ENCODE measurements at places on chromosomes 4 and X.

DNA sequence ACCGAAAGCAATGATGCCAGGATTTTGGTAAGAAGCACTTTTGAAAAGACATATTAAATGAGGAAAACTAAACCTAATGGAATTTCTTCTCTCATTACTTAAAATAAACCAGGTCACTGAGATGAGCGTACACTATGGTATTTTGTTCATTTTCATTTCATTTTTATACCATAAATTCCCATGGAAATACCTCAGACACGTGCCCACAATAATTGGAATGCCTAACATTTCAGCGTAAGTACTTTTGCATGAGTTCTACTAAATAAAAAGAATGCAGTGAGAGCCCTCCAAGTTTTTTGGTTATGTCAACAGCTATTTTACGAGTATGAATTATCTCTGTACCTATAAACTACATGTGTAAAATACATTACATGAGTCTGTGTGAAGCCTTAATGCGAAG, 3.2 kb downstream of the CAMK2D start:
- DNase-seq, result no peak

DNA sequence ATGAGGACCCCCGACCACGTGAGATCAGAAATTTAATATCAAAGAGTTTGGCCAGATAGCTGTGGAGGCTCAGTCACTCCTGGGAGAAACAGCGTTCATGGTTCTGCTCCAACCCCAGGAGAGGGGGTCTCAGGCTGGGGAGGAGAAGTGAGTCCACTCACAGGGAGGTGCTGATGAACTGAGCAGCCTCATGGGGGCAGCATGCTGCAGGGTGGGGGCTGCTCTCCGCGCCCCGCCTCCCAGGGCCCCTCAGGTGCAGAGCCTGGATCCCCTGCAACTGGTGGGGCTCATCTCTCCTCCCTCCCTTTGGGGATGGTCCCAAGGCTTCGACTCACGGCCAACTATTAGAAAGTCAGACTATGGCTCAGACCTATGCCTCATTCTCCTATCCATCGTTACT, 26.6 kb upstream of the C4orf50 start:
- peak; percentile 15 for DNase-seq

DNA sequence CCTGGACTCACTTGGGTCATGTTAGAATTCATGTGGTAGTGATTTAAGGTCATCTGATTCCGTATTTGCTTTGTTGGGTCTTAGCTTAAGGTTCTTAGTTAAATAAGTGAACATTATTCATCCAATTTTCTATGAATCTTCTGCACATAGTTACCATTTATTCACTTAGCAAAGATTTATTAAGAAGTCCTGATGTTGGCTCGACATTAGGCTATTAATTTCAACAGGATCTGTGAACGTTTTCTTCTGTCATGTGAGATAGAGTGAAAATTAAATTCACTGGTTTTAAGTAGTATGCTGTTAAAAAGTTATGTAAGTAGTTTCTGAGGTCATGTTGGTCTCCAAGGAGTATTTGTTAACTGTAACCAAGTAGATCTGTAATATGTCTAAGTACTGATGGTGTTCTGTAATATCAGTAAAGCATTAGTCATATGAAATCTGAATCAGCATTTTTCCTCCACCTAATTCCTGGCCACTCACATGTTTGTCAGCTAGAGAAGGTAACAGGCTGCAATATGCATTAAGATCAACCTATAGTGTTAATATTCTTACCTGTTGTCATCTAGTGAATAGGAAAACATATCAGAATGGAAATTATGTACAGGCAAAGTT, 155.6 kb downstream of the PCDH7 start:
- no peak for DNase-seq

GRCh38 chr4:152590179-152591031, 54.5 kb upstream of the FBXW7 start:
- no peak for DNase-seq

DNA sequence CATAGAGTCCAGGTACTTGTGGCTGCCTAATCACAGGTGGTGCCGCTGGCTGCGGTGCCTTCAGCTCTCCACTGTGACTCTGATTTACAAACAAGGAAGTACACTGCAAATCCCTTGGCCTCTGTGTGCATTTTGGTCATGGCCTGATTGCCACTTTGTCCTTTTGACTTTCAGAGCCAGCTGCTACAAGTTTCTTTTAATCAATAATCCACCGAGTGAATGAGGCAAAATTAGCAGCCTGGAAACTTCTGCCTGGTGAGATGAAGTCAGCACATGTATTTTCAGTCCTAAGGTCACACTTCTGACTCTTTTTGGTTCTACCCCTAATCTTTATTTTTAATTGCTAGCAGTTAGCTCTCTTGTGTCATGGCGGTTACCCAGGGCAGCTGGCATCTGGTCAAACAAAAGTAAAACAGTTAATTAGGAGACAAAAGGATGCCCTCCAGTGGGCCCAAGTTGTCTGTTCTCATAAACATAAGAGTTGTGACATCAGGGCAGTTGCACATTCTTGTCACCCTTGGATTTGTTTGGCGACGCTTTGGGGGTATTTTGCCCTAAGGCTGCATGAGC, 62.3 kb upstream of the LNX1 start:
- peak; percentile 22 for DNase-seq

- no peak for DNase-seq
These were observed 28.9 kb upstream of the MTMR1 start for GRCh38 chrX:150664290-150664689.

GRCh38 chr4:76950956-76951671, 1.6 kb downstream of the SEPTIN11 start:
- peak; percentile 55 for DNase-seq

- peak; percentile 11 for DNase-seq
These were observed 18.5 kb downstream of the UVSSA start for GRCh38 chr4:1365271-1366178.

- DNase-seq, result no peak
These were observed 25.3 kb downstream of the SPINK2 start for GRCh38 chr4:56796211-56796610.

GRCh38 chr4:185830263-185830994, 18.4 kb upstream of the SORBS2 start:
- no peak for DNase-seq

DNA sequence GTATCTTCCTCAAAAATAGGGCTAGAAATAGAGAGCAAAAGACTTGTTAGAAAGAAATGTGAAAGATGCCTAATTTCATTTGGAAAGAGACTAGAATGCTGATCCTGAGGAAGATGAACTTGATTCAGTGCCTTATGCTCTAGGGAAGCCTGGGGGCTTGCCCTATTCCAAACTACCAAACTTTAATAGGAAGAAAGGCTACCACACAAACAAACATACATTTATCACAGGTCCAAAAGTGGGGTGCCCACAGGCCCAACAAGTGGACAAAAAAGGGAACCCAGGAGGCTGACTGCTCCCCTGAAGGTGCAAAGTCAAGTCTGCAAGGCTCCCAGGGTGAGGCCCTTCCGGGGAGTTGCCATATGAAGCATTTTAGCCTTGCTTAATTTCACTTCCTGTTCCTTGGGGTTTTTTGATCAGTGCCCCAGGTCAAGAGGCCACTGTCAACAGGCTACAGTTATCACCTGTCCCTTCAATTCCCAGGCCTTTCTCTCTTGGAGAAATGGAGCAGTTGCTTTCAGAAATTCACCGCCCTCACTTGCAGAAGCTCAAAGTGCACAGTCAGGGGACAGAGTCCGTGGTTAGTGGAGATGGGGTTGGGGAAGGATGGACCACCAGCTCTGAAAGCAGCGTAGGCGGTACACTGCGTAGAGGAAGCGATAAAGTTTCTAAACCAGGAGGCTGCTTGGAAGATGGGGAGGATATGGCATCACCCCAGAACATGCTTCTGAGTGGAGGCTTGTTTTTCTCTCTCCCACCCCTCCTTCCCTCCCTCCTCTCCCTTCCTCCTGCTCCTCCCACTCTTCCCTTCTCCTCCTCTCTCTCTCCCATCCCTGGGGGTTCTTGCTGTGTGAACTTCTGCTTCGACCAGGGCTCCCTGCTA, 36.4 kb downstream of the TMEM154 start:
- peak; percentile 64 for DNase-seq

DNA sequence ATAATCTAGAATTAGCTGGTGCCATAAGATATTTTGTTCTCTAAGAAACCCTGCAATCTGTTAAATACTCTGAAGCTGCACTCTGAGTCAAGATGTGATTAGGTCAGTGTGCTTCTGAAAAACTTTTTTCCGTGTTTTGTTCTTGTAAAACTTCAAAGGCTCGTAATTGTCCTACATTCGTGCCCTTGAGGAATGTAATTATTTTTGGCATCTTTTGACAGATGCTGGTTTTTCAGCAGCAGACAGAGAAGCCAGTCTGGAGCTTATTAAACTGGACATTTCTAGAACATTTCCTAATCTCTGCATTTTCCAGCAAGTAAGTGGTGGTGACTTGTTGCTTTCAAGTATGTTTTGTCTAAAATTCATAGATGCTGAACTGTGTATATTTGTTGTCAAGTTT, 36.8 kb upstream of the TADA2B start:
- no peak for DNase-seq

DNA sequence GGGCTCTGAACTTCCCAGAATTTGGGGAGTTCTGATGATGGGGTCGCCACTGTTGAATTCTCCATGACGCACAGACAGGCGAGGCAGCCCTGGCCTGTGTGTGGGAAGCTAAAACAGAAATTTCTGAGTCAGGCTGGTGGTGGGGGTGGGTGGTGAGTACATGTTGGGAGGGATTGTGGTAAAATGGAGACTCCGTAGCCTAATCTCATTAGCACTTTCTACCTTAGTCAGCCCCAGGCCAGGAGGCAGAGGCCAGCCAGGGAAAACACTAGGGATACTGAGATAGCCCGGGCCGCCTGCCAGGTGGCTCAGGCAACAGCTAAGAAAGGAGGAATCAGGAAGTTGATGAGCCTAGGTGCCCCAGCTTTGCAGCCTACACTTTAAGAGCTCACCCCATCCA, 39.3 kb upstream of the NHSL2 start:
- no peak for DNase-seq

- peak; percentile 12 for DNase-seq
These were observed 227.2 kb upstream of the BMP3 start for GRCh38 chr4:80803337-80803736.

- no peak for DNase-seq
These were observed 241.1 kb downstream of the ANTXR2 start for GRCh38 chr4:79831701-79832514.

DNA sequence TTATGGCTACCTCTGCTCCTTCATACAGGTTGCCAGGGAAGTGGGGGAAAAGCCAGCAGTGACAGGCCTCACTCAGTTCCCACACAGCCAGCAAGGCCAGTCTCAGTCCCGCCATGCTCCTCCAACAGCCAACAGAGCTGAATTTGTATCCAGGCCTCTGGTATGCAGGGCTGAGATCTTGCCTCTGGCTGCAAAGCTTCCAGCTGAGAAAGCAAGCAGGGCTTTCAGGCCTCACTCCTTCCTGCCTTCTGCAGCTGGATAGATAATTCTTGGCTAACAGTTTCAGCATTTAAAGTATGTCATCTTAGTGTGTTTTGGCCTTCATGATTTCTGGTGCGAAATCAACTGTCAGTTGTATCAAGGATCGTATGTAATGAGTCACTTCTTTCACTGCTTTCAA, 103.6 kb downstream of the GNL3L start:
- DNase-seq, result no peak

DNA sequence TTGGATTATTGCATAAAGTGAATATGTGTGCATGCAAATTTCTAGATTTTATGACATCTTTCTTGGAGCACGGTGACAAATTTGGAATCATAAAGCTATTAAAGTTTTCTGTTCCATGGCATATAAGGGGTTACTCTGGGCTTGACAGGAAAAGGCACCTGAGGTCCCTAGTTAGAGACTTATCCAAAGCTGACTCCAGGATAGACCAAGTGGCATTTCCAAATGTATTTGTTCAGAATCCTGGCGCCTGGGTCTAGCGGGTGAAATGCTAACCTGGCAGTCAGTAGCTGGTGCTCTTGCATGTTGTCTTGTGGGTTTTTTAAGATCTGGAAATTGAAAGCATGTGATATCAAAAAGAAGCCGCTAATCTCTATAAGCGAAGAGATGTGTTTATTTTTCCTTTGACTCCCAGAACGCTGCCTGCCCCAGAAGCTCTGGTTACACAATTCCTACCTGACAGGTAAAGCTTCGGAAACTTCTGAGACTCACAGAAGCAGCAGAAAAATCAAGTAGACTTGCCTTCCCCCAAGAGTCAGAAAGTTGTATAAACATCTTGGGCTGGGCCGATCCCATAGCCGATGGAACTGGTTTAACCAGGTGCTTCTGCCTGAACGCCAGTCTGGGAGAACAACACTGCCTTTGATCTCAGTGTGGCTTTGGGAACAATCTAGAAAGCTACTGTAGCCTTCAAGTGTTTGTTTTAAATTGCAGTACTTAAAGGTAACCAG, 12.9 kb upstream of the ZCCHC4 start:
- DNase-seq, result no peak

GRCh38 chrX:23557070-23557469, 110.2 kb upstream of the PRDX4 start:
- peak; percentile 1 for DNase-seq

GRCh38 chr4:180696460-180697092, 1546.6 kb upstream of the TENM3 start:
- no peak for DNase-seq

- no peak for DNase-seq
These were observed 33.7 kb downstream of the ADAD1 start for GRCh38 chr4:122412547-122412946.

- no peak for DNase-seq
These were observed 392.0 kb downstream of the GBA3 start for GRCh38 chr4:23084559-23085248.

- DNase-seq, result peak; percentile 62
These were observed 31.1 kb downstream of the F11 start for GRCh38 chr4:186297013-186297645.

GRCh38 chr4:113821856-113822255, 60.3 kb upstream of the CAMK2D start:
- no peak for DNase-seq

- DNase-seq, result no peak
These were observed 344.4 kb downstream of the NR3C2 start for GRCh38 chr4:148097801-148098200.

GRCh38 chr4:19924761-19925160, 326.9 kb upstream of the SLIT2 start:
- no peak for DNase-seq

DNA sequence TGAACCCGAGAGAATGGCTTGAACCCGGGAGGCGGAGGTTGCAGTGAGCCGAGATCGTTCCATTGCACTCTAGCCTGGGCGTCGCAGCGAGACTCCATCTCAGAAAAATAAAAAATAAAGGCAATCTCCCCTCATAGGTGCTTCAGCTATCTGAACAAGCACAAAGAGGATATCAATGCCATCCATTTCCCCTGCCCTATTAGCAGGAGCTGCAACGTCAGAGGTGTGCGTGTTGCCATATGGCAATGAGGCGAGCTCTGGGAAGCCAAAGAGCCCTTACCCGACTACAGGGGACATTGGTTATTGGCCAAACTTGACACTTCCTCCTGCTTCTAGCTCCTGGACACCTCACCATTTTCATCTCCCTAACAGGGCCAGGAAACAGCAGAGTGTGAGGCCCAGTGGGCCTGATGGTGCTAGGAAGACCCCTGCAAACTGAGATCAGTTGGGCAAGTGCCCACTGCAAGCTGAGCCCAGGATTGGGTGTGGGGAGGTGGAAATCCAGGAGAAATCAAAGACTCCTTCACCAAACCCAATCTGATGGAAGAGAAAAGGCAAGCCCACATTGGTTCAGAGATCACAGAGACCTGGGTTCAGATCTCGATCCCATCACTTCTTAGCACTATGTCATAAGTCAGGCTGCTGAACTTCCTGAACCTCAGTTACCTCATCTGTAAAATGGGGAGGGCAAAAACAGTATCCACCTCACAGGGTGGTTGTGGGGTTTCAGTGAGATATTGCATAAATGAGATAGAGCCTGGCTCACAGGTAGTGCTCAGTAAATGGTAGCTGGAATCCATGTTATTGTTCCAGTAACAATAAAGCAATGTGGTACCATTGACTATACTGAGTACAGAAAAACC, 21.2 kb downstream of the SLC25A5 start:
- DNase-seq, result no peak
